BJ (cell line): ENCODE measurements at places on chromosomes 2 and 18.

DNA sequence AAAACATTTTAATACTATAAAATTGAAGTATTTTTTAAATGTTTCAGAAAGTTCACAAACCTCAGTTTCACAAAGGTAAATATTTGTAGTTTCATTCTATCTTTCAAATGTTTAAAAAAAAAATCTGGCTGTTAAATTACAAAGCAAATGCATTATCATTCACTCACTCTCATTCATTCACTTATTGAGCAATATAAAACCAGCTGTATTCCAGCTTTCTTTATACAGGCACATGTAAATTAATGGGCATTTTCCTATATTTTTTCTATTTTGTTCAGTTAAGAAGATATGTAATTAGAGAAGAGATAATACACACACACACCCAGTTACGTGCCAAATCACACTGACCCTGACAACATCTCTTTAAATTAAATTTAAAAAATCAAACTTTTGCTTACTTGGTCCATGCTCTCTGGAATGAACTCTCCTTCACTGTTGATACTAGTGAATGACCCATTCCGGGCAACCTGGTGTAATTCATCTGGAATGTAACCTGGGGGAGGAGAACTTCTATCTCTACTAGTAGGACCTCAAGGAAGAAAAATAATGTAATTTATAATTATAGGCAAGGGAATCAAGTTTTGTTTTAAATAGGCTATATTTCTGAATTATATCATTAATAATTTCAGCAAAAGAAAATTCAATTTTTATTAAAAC lies 32.5 kb upstream of the ERCC3 start:
- no peak for DNase-seq

DNA sequence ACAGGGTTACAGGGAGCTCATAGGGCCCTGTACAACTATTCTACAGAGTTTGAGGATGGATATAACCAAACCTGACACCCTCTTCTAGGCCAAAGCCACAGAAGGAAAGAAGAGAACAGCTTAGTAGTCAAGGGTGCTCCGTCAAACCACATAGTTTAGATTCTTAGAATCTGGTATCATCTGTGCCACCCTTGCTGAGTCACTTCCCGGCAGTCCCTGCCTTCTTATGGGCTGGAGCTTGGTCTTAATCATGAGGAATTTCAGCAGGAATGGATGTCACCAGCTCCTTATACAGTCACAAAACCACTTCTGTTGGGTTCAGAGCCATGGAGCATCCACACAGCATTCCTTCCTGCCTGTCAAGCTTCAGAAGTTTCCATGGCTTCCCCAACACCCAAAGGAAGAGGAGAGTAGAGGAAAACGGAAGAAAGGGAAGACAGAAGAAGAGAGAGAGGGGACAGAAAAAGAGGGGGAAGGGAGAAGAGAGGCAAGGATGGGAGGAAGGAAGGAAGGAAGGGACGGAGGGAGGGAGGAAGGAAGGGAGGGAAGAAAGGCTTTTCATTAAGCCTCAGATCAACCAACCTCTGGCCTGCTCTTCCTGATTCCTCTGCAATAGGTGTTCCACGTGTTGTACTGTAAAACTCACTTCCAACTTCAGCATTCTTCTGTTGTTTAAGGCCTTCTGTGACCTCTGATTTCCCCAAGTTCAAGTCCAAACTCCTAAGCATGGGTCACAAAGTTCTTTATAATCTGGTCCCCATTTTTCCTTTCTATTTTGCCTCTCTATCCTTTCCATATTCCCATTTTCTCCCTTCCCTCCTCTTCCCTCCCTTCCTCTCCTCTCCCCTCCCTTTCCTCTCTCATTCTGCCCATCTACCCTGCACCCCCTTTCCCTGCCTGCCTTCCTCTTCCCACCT lies 246.1 kb upstream of the TNP1 start:
- peak; percentile 91 for DNase-seq

- no peak for DNase-seq
Observed at GRCh38 chr2:23131066-23131575, 253.9 kb upstream of the KLHL29 start.

DNA sequence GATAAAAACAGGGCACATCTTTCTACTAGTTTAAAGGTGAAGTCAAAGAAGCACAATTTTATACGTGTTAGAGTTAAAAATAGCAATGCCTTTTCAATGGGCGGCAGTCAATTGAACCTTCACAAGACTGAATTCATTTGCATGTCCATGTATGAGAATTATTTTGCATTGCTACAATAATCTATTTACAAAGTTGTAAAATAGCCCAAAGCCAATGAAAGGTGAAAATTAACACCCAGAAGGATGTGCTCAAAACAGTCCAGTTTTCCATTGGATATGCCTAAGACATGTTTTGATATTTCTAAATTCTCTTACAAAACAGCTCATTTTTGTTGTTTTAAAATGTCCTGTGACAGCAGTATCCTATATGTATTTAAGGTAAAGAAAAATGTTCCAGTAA lies 425.1 kb upstream of the SYT4 start:
- DNase-seq = no peak

DNA sequence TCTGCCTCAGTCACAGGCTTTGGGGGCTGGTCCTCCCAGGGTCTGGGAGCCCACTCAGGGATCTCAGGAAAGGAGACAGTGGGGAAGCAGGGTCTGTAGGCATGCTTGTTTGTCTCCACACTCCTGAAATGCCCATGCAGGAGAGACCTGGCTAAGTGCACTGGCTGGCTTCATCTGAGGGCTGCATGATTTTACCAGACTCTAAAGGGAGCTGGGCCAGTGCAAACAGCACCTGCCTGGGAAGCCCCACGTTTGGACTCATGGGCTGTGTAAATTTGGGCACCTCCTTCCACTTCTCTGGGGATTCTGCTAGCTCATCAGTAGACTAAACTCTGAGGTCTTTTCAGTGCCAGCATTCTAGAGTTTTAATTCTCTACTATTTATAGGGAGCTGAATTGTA lies 33.7 kb downstream of the LYPD1 start:
- DNase-seq = no peak

DNA sequence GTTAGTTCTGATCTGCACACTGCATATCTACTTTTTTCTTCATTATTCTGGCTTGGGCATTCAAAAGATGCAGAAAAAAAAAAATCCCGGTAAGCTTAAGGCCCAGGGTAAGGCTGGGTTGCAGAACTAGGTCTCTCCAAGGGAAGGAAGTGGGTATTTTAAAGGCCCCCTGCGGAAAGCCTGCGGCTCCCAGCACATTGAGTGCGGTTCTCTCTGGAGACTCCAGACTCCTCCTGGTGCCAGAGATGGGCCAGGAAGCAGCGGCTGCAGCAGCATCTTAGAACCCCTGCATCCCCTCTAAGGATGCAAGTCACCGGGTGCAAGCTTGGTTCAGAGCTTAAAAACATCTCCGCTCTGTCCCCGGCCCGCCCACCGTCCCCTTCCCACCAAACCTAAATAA lies 49.5 kb downstream of the TGIF1 start:
- DNase-seq = no peak

DNA sequence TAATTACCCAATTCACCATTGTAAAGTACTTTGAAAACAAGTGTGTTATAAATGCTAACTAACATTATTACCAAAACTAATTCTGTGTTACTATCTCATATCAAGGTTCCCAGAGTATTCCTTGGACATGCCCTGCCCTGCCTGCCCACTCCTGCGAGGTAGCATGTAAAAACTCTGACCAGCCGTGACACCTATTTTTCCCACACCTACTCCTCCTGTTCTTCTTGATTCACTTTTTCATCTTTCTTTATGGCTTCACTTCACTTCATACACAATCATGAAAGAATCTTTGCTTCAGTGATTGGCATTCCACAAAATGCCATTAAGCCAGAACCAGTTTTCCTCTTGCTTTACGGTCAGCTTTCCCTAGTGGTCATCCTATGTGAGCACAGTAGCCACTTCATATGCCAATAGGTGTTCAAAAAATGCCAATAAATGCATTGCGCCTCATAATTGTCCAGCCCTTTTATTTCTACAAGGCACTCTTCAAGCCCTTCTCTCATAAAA lies 42.6 kb upstream of the SETBP1 start:
- no peak for DNase-seq

DNA sequence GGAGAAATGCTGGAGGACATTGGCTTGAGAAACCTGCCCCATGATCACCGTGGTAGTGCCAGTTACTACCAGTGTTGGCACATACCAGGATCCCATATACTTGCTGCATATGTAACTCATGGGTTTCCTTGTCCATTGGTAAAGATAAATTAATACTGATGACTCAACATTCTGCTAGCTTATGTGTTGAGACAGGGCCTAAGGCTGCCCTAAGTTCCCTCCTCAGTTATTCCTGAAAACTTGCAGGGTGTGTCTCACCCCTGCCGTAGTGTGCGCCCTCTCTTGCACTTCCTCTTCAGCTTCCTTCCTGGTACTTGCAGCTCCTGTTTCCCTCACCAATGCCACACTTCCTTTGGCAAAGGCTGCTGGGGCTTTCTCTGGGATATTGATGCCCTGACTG lies 4.3 kb upstream of the INO80C start:
- DNase-seq = no peak
